Mammary epithelial cell (primary cell): ENCODE measurements at places on chromosomes 2 and 18. TPM values are rescaled to one million over a fixed set of nuclear protein-coding genes. Genes with fewer than 3 reads are reported as not detected.

KIAA2012 gene
- under 0.01 TPM for total RNA-seq

GREB1L gene
- total RNA-seq: 2.0 TPM

TANC1 gene
- 51.5 TPM for total RNA-seq

DNA sequence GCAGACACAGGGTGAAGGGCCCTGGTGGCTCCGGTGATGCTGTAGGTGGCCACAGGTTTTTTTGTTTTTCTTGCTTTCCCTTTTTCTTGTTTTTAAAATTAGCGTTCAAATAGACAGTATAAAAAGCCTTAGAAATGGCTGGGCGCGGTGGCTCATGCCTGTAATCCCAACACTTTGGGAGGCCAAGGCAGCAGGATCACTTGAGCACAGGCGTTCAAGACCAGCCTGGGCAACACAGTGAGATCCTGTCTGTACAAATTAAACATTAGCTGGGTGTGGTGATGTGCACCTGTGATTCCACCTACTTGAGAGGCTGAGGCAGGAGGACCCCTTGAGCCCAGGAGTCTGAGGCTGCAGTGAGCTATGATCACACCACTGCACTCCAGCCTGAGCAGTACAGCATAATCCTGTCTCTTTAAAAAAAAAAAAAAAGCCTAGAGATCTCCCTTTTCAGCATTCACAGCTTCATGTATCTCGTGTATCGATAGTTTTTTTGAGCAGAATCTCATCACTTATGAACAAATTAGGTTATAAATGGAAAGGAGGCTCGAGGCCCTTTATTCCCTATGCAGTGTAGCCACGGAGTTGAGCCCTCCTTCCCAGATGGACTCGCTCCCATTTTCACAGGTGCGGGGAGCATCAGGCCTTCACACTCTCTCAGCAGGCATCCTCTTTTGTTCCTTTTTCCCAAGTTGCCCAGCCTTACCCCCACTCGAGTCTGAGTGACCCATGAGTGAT, 50.8 kb downstream of the EMILIN2 start:
- no peak for DNase-seq

- no peak for DNase-seq
These were observed 198.8 kb downstream of the NDUFA10 start for GRCh38 chr2:239826376-239826775.

DNA sequence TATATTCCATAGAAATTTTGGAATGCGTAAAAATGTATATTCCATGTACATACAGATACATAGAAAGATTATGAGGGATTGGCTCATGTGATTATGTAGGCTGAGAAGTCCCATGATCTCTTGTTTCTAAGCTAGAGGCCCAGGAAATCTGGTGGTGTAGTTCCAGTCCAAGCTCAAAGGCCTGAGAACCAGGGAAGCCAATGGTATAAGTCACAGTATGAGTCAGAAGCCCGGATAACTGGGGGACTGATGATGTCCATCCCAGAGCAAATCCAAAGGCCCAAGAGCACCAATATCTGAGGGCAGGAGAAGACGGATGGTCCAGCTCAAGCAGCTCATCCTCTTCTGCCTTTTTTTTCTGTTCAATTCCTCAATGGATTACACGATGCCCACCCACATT, 385.0 kb upstream of the KLHL29 start:
- DNase-seq: no peak

DNA sequence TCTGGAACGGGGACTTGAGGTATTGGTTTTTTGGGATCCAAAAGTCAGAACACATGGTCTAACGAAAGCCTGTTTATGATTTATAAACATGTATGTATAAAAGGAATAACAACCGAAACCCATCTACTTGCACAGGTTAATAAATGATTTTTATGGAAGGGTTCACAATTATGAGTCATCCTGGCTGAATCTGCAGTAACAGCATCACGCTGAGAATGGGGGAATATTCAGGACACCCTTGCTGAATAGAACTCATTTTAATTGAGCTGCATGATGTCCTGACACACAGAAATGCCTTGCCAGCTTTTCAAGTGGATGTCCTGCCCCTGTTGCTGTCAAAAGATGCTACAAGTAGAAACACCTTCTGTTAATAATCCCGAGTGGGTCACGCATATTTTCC, 54.7 kb upstream of the TGFA start:
- no peak for DNase-seq

ITGB6 gene
- total RNA-seq: 461 TPM

DNA sequence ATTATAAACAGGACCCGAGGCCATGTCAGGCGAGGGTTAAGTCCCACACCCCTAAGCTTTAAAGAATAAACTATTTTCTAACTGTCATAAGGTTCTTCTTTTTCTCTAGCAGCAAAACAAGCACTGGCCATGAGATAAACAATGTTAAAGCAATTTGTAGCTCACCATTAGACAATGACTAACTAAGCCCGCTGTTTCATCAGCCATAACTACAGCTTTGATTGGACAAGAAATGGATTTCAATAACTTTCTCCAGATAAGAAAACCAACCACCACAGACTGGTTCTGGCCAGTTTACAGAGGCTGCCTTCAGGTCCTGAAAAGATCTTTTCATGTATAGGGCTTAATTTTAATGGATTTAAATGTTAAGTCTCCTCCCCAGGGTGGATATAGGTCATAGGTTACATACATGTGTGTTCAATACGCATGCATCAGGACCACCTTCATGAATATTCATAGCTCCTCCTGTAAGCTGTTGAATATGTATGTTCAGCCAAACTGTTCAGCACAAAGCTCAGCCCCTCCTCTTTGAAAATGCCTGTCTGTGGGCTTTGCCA, 108.7 kb upstream of the RAB6C start:
- DNase-seq: no peak

LCT gene
- not detected in 2 replicates for total RNA-seq

- DNase-seq: no peak
These were observed 7.4 kb upstream of the TMEM87B start for GRCh38 chr2:112047537-112048235.

SLC11A1 gene
- total RNA-seq: 0.32 and 0.38 TPM in 2 replicates

DYSF gene
- total RNA-seq: 46.5 TPM

- no peak for DNase-seq
These were observed at the start of gene PSD4 for GRCh38 chr2:113173542-113174375. Gene PSD4 (plus strand): TSS chr2:113173971. CDS start chr2:113182457, 8,486 bp downstream.

- peak; percentile 68 for DNase-seq
These were observed at the start of gene SP140L for GRCh38 chr2:230326453-230327417. Gene SP140L (plus strand): TSS chr2:230327193. CDS start chr2:230327270, 77 bp downstream.

POTEC gene
- total RNA-seq: not detected in 2 replicates

- no peak for DNase-seq
These were observed 4.0 kb upstream of the TEX51 start for GRCh38 chr2:126894585-126895182.

DNA sequence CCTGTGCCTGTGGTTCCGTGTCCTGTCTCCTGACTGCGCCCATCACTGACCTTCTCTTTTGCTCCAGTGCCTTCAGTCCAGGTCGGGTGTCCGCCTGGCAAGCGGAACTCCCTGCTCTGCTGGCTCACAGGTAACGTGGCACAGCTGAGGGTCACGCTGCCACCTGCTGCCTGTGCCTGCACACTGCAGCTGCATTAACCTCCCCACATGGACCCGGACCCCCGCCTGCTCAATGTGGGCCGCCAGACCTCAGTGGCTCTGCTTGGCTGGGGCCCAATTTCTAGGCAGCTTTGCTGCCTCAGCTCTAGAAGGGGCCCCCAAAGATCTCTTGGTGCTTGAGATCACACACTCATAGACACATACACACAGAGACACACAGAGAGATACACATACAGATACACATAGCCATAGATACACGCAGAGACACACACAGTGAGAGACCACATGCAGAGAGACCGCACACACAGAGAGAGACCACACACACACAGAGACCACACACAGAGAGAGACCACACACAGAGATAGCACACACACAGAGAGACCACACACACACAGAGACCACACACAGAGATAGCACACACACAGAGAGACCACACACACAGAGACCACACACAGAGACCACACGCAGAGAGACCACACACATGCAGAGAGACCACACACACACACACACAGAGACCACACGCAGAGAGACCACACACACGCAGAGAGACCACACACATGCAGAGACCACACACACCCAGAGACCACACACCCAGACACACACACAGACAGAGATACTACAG, 14.9 kb upstream of the CNNM3 start:
- DNase-seq: peak; percentile 43

DNA sequence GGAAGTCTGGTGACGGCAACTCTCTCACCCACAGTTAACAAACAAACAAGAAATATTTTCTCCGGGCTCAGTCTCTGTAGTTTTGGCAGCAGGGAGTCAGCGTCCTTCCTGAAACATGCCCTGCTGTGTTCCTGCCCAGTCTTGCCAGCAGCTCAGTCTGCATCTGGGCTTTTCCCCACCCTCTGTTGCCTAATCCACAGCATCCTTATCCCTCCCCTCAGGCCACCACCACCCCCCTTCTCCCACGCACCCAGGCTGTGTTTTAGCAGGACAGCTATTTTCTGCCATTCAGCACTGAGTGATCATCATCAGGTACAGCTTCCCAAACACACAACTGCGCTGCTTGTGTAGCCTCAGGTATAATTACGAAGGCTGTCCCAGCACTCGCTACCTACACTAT, 168.2 kb downstream of the DPP10 start:
- DNase-seq: peak; percentile 2

GRCh38 chr2:28101892-28102291, 211.4 kb downstream of the BABAM2 start:
- DNase-seq: no peak

DNA sequence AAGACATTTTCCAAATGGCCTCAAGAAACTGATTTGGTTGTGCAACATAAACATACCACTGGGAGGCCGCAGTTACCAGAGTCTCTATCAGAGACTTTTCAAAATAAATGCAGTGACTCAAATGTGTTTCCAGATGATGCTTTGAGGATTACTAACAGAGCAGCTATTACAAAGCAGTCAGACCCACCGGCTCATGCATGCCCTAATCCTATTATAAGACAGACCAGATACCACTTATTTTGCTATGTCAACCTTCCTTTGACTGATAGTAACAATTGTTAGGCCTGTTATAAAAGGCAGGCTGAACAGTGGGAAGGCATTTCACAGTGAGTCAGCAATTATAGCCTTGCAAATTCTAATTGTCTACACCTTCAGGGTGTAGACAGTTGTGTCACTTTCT, 217.7 kb downstream of the LRRTM1 start:
- no peak for DNase-seq

- DNase-seq: no peak
These were observed 23.6 kb upstream of the VWA3B start for GRCh38 chr2:98063291-98063854.

NETO1 gene
- under 0.01 TPM for total RNA-seq

STEAP3 gene
- 35.2 TPM for total RNA-seq

KIF5C gene
- 0.19 TPM in 1 of 2 replicates, not detected in the other for total RNA-seq
